ENCODE measurements at places on chromosomes 2 and 18. TPM values are rescaled to one million over a fixed set of nuclear protein-coding genes. Genes with fewer than 3 reads are reported as not detected.

The KIAA2012 gene
- not detected for total RNA-seq

The NBEAL1 gene
- total RNA-seq = 10.0 TPM

The IL18R1 gene
- 10.4 TPM for total RNA-seq

The ANKRD36 gene
- total RNA-seq = 15.3 TPM

- DNase-seq = no peak
Measured at GRCh38 chr2:239322416-239323086, 78.3 kb downstream of the HDAC4 start.

DNA sequence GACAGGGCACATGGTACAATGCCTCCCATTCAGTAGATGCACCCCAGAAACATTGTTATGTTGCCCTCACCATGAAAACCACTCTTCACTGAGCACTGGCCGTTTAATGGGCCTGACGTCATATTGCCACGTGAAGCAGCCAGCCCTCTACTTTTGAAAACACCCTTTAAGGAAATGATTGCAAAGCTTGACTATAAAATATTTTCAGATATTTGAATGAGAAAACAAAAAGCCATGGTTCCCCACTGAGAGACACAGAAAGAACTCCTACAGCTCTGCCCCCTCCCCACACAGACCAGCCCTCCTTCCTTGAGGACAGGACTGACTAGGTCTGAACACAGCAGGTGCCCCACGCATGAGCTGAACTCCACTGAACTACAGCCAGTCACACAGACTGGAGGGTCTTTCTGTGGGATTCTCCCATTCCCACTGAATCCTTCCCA, 349.1 kb downstream of the ANAPC1 start:
- DNase-seq = no peak

- no peak for DNase-seq
Measured at GRCh38 chr2:216418981-216419380, 6.7 kb downstream of the SMARCAL1 start.

DNA sequence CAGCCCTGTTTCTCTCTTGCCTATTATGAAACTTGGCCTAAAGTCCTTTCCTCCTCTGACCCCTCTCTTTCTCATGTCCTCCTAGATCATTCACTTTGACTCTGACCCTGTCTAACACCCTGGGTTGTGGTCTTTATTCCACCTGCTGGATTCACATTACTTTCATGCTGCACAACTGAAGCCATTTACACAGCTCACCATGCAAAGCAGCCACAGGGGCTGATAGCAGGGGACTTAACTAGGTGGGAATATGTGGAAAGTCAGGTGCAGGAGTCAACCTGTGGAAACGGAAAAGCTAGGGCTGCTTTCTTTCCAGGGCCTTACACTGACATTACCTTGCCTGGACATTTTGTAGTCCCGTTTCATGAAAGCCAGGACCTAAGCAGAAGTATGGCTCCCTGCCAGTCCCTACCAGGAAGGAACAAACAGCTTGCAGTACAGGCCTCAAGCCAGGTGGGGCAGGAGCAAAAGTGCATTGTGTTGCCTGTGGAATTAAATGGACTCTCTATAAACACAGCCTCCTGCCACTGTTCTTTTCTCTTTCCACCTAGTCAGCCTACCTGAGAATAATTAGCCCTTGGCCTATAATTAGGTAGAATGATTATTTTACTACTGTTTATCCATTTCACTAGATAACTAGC, 11.8 kb downstream of the MAPRE3 start:
- DNase-seq = no peak

GRCh38 chr2:234732404-234733092, 219.3 kb upstream of the SH3BP4 start:
- no peak for DNase-seq

DNA sequence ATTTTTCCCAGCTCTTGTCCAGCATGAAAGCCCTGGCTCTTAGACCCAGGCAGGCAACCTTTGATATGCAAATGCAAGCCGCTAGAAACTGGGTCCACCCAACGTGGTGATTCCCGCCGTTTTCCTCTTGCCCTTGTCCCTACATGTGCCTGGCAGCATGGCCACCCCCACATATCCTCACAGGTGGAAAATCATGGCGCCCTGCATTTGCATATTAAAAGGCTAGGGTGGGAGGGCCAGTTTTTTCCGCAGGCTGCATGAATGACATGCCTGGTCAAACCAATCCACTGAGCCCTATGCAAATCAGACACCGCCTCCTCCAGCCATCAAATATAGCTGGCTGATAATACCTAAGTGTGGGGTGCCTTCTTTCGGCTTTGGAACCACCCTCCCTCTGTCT, 1091.8 kb upstream of the NXPH2 start:
- DNase-seq = no peak

DNA sequence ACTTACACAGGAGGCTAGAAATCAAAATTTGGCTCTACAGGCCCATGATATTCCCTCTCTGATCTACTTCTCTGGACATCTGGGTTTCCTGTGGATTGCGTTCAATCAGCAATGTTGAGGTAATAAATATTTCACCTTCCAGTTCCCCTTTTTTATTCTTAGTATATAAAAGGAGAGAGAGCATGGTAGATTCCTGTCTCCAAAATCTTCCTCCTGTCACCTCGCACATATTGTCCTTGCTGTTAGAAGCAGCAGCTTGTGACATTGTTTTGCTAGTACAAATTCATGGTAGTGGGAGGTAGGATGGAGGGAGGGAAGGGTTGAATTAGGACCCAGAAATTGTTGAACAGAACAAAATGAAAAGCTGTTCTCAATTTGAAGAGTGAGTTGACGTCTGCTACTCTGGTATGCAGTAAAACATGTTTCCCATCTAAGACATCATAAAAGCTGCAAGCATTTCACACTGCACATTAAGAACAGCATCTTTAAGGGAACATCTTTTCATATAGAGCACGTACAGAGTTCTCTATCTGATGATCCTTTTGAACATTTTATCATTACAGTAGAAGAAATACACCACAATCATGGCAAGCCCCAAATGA, 156.4 kb downstream of the RDH14 start:
- no peak for DNase-seq

DNA sequence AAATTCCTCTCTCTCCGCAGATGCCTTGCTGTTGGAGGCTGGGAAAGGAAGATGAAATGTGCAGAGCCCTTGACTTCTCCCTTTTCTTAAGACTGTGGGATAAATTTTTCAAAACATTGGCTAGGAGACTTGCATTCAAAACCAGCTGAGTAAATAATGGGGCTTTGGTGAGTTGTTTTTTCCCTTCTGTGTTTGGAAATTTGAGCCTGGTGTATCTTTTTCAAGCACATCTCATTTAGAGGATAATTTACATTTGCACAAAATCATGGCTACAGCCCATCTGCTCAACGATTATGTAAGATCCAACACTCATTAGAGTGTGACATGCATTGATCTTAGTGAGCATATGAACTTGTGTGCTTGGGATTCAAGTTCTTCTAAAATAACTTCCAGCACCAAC, 112.1 kb upstream of the ATP8B1 start:
- no peak for DNase-seq

GRCh38 chr2:203759690-203760365, 53.4 kb downstream of the CD28 start:
- DNase-seq = no peak

DNA sequence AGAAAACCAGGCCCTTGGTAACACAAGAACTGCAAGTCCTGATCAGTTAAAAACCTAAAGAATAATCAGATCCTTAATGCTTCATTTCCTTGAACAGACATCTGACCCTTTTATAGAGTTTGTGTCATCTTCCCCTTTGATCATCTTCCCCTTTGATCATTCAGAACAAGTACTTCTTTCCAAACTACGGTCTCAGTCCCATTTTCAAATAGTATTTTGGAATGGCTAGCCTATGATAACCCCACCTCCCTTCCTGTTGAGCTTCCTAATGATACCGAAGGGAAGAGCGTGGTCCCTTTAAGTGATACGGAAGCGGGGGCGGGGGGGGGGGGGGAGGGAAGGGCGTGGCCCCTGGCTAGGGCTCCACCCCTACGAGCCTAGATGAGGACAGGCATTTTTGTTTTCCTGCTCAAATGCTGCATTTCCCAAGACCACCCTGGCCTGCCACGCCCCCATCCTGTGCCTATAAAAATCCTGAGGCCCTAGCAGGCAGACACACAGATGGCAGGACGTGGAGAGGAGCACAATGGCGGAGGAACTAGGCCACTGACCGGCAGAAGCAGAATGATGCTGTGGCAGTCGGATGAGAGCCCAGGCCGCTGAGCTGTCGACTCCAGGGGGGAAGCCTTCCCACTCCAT, 24.1 kb upstream of the CHRNA1 start:
- DNase-seq = no peak
